Fibroblast of upper back skin (primary cell): ENCODE measurements at places on chromosomes 13 and 19.

GRCh38 chr13:39506559-39507390 lies 96.2 kb downstream of the LHFPL6 start:
- DNase-seq, result no peak

- peak; percentile 59 for DNase-seq
Measured at GRCh38 chr19:46755077-46755852, 9.0 kb upstream of the STRN4 start.

- DNase-seq, result peak; percentile 23
Measured at GRCh38 chr13:101545521-101545920, 93.0 kb downstream of the ITGBL1 start.

DNA sequence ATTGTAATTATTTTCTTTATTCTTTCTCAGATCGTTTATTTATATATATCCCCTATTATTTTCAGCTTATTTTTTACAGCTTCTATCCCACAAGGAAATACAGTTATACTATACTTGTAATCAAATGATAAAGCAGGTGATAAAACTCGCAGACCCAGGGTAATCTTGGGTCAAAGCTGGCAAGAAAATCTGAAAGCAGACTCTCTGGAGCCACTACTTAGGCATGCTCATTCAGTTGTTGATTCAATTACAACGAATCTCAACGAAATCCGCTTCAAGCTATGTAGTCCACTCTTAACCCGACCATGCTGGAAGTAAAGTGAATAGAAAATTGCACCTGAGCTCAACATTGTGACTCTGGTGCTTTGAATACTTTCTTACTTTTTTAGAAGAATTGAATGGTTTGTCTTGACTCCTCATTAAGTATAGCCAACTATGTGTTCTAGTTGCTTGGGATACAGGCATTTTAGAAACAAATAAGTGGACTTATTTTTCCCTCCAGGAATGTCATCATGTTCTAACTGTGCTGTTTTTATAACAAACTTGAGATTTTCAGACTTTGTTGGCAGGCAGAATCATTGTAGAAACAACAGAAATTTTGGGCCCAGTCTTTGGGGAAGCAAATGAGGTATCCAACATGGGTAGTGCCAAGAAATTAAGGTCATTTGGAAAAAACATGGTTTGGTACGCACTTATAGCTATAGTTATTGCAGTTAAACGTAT lies 21.4 kb downstream of the ESD start:
- DNase-seq, result no peak

- DNase-seq, result no peak
Measured at GRCh38 chr19:18886972-18887371, 9.0 kb downstream of the CERS1 start.

DNA sequence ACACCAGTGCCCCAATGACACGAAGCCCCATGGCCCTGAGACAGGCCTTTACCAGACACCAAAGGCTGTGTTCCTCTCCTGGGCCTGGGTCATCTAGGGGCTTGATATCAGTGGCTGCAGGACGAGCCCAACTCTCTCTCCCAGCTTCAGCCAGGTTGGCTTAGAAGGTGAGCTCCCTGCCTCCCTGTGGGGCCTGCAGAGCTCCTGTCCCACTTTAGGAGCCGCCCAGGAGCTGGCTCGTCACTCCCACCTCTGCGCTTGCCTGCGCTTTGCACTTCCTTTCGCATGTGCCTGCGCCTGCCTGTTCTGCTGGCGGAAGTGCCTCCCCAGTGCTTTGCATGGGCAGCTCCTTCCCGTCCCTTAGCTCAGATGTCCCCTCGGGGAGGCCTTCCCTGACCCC lies 4.9 kb downstream of the CALM3 start:
- DNase-seq, result no peak

DNA sequence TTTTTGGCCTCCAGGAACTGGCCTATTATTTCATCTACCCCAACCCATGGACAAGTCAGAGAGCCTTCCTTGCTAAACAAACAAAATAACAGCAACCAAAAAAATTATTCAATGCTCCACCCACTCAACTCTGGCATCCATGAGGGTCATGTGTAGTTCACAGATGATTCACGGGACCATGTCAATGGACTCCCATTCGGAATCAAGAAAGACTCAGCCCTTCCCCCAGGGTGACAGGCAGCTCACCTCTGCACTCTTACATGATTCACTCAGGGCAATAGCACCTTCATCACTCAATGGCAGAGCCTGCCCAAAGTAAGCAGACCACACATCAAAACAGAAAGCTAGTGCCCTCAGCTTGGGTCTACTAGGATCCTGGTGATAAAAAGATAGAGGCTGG lies 14.3 kb upstream of the SCEL start:
- DNase-seq, result no peak

DNA sequence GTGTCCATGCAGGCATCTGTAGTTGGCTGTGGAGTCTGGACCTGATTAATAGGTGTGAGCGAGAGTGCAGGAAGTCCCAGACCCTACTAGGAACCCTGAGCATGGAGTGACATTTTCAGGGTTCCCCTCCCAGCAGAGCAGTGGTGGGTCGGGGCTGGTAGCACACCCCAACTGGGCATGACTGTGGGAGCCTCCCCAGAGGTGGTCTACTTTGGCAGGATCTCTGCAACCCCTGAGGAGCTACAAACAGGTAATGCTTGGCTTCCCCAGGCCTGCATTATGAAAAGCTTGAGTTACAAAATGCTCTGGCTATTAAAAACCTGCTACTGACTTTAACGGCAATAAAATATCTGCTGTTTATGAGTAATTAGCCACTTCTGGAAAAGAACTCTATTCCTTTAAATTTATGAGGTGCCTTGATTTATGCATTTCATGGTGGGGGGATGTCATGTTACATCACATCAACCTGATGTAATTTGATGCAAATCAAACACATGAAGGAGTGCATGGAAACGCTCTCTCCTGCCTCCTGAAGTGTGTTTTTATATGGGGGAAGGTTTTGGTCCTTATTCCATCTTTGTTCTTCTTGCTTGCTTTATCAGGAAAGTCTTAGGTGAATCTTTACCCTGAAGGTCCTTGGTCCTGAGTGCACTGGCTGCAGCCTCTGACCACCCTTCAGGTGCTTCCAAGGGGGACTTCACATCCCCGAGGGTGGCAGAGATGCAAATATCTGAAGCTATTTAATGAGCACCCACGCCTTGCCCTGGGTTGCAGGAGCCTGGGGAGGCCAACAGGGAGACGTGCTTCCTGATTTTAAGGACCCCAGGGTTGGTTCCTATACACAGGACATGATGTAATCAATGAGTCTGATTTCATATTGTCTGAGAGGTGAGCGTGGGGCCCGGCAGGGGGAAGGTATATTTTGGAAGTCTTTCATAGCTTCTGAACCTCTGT lies 54.0 kb downstream of the ZNF536 start:
- DNase-seq, result no peak

DNA sequence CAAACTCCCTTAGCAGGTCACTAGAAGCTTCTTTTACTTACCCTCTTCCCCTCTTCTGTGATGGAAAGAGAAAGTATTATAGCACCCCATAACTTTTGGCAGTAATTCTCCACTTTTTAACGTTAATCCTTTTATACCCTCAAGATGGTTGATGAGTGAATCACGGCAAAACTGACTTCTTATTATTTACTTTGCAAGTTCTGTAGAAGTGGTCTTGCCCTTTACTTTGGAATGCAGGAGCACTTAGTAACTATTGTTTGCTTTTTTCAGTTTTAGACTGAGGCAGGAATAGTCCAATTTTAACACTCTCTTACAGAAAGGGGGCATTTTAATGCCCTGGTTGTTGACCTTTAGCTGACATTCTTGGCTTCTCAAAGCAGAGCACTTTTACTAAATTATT lies 260.1 kb downstream of the LMO7 start:
- no peak for DNase-seq

DNA sequence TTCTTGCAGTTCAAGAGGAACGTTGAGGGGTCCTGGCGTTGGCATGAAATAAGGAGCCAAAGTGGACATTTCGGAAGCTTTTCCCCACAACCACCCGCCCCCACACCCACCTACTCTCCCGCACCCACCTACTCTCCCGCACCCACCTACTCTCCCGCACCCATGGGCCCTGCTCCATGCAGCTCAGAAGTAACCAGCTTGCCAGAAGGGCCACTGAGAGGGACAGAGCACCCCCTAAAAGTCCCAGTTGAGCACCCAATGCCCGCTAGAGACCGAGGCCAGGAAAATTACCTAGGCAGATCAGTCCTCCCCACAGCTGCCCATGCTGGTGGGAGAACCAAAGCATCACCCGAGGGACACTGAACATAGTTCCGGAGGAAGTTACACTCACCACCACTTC lies 11.8 kb downstream of the VSTM2B start:
- DNase-seq, result no peak

DNA sequence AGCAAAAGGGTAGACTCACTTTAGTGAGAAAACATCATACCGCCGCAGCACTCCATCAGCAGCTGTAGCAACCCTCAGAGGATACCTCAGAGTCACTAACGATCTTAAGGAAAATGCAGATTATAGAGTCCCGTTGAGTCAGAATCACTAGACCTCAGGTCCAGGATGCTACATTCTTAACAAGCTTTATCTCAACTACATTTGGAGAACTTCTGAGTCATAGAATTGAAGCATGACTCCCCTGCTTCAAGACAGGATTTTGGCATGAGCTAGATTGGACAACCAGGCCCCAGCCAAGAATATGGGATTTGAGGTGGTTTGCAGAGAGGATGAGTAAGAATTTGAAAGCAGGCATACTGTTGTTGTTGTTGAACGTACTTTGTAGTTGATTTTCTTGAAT lies 118.9 kb upstream of the UBL3 start:
- peak; percentile 86 for DNase-seq

- DNase-seq, result peak; percentile 47
Measured at GRCh38 chr13:23988546-23989122, 91.3 kb upstream of the C1QTNF9B start.

- DNase-seq, result no peak
Measured at GRCh38 chr19:29813642-29814041, 1.9 kb downstream of the CCNE1 start.
